ENCODE measurements at places on chromosomes 7 and 10.

GRCh38 chr7:130365511-130366441 lies 14.5 kb upstream of the CPA1 start:
- DNase-seq = no peak

GRCh38 chr7:3455806-3456595 lies 154.9 kb downstream of the SDK1 start:
- no peak for DNase-seq

DNA sequence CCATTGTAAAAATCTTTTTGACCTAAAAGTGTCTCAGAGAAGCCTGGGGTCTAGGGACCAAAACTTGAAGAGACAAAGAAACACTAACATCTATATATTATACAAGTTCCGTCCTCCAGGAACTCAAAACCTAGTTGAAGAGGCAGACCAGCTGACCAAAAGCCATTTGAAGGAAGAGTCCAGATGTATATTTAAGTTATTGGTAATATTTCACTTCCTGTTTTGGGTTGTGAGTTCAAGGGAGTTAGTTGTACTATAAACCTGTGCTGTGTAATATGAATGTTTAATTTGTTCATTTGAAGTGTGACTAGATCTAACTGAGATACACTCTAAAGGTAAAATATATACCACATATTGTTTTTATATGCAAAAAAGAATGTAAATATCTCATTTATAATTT lies 45.0 kb downstream of the CDK1 start:
- DNase-seq = no peak

GRCh38 chr10:131676800-131677421 lies 223.9 kb upstream of the PPP2R2D start:
- DNase-seq = no peak

DNA sequence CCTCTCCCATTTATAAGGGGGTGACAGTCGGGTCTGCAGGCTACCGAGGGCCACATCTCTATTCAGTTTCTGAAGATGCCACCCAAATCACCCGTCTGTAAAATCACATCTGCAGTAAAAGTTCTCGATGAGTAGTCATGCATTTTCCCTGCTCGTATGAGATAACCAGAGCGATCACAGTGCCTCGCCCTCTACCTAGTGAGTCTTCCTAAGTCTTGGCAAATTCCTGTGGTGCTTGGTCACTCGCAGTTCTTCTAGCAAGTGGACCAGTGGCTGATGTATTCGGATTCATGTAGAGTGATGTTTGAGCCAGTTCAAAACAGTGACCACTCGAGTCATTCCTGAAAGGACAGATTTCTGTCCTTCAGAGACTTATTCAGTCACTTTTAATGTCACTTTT lies 44.9 kb downstream of the INSYN2A start:
- no peak for DNase-seq

GRCh38 chr7:151254316-151254715 lies 5.8 kb upstream of the SMARCD3 start:
- DNase-seq = no peak

DNA sequence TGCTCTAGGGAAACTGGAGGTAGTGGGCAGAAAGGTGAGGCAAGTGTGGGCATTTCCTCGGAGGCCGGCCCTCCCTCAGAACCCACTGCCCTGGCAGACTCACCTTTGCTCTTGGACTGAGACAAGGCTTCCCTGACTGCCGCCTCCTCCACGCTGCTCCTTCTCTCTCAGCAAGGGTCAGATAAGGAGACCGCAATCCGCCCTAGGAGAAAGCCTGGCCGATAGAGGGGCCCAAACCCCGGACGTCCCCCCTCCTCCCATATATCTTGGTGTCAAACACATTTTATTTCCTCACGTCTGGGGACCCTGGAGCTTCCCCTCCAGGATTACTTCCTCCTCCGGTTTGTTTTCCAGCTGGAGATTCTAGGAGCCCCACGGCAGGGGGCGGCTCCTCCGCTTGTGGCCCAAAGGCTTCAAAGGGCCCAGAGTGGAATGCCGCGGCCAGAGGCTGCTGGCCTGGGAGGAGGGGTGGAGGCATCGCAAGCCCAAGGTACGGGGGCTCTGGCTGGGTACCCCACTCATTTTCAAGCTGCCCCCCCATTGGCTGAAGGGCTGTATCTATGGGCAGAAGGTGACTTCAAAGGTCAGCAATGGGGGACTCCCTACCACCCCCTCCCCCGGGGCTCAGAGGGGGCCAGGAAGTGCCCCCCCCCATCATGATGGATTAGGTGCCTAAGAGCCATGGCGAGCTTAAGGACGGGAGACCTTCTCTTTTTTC lies 31.7 kb upstream of the LBX1 start:
- DNase-seq = no peak

DNA sequence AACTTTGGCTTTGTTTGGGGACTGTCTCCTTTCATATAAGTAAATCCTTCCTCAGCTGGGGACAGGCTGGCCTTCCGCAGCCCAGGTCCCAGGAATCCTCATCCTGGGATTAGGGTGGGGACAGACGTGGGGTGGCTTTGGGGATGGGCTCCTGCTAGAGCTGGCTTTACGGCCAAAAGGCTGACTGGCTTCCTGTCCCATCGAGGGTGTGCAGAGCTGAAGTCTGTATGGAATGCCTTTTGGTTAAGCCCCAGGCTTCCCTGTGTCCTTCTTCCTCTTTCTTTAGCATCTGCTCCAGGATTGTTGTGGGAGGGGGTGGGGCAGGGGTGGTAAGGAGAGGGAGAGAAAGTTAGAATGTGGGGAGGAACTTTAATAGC lies 59.4 kb upstream of the AQP1 start:
- DNase-seq = no peak

GRCh38 chr7:79221211-79221610 lies 232.3 kb downstream of the MAGI2 start:
- DNase-seq = no peak

DNA sequence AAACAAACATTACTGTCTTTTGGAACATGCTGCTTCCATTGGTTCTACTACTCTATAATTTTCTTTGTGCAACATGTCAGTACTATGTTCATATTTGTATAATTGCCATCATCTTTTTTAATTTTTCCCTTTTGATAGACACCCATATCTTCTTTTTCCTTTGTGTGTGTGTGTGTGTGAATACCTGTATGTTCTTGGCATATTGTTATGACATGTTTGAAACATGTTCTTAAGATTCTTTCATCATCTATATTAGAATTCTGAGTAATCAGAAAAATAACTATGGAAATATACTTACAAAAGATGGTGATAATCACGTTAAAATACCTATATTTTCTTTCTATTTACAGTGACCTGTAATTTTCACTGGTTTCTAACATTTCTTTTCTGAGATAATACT lies 3.5 kb upstream of the CDK6 start:
- no peak for DNase-seq

GRCh38 chr10:381805-382204 lies 246.6 kb downstream of the ZMYND11 start:
- DNase-seq = no peak

- no peak for DNase-seq
Observed at GRCh38 chr7:127995881-127996215, 35.4 kb downstream of the LRRC4 start.

GRCh38 chr10:112274831-112275230 lies 8.4 kb upstream of the TECTB start:
- no peak for DNase-seq

DNA sequence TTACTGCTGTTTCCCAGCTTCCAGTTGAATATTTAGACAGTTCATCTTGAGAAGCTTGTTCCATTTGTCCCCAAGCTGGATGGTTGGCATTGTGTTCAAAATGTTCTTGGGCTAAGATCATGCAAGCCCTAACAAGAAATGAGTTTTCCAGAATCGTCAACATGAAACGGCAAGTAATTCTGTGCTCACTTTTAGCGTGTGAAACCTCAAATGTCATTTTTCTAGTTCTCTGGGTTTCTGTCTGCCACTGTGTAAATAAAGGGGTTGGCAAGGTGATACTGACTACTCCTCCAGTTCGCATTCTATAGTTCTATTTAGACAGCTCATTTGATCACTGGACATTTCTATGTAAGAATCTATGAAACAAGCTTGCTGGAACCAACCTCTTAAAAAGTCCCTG lies 194.0 kb downstream of the AHR start:
- no peak for DNase-seq

GRCh38 chr10:130560573-130560972 lies 424.4 kb downstream of the GLRX3 start:
- DNase-seq = no peak

- no peak for DNase-seq
Observed at GRCh38 chr10:71965623-71966022, 1.4 kb downstream of the CHST3 start.

- DNase-seq = no peak
Observed at GRCh38 chr10:48504141-48504885, 100.6 kb downstream of the ARHGAP22 start.

DNA sequence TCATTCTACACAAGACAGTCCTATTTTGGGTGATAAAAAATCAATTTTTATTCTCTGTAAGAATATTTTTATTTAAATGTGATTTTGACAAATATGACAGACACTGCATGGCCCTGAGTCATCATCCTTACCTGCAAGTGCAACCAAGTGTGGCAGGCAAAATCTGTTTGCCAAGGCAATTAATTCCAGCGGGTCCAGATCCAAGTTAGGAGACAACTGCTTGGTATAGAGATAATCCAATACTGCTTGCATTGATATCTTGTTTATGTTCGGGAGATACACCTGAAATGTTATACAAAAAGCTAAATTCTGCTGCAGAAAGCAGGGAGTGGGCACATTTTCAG lies 66.2 kb downstream of the RHOBTB1 start:
- no peak for DNase-seq

DNA sequence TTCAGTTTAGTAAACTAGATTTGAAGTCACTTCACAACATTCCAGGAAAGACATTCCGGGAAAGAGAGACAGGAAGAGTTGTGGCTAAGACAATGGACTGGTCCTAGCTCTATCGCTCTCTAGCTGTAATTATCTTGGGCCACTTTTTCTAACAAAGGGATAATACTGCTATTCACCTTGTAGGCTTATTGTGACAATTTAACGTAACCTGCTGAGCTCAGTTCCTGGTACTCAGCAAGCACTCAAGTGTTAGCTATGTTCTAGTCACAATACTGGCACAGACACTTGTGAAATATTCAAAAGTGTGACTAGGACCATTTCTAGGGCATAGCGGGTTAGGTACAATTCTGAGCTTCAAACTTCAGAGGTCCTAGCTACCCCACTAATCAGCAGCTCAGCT lies 12.0 kb upstream of the NRCAM start:
- no peak for DNase-seq

DNA sequence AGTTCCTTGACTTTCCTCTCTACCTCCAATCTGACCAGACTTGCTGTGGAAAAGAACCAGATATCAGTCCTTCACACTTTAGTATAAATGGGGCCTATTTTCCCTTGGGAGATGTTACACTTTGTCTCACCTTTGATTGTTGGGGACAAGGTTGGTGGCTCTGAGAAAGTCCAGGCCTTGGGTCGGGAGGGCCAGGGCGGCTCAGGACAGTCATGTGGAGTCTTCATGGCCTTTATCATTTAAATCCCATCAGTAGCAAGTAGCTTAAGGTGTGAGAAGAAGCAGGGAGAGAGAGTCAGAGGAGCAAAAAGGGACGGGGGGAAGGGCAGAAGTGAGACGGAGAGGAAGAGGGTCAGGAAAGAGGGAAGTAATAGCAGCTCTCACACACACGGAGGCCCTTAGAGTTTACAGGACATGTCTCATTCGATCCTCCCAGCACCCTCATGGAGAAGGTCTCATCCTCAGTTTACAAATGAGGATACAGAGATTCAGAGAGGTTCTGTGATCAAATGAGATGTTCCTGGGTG lies 40.5 kb downstream of the TBATA start:
- DNase-seq = no peak

DNA sequence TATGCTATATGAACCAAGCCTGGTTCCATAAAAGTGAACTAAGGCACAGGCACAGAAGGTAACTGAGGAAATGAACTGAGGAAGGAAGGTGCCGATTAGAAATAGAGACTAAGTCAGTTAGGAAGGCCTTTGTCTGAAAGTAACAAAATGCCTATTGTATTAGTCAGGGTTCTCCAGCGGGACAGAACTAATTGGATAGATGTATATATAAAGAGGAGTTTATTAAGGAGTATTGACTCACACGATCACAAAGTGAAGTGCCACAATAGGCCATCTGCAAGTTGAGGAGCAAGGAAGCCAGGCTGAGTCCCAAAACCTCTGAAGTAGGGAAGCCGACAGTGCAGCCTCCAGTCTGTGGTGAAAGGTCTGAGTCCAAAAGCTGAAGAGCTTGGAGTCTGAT lies 13.9 kb upstream of the PLXNA4 start:
- no peak for DNase-seq

- no peak for DNase-seq
Observed at GRCh38 chr10:89601728-89602361, 43.2 kb downstream of the PANK1 start.

DNA sequence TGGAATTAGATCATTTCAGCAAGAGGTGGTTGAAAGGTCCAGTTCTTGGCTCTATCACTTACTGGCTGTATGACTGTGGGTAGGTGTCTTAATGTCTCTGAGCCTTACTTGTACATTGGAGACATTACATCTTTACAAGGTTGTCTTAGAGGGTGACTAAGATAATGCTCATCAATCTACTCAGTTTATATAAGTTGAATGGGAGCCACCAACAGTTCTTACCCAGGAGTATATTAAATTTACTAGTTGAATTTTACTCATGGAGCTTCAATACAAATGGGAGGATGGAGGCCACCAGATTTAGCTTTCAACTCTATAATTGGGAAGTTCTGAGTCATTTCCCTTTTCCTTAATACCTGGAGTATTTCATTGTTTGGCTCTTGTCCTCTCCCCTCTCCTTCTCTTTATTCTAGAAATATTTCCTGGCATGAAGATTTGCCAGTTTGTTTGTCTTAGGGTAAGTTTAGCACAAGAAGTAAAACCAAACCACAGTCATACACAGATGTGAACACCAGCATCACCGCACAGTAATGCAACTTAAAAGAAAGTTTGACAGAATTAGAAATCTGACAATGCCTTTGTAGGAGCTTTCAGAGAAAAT lies 222.8 kb downstream of the LRMDA start:
- DNase-seq = no peak

- no peak for DNase-seq
Observed at GRCh38 chr10:91907914-91908336, 1.4 kb downstream of the FGFBP3 start.

DNA sequence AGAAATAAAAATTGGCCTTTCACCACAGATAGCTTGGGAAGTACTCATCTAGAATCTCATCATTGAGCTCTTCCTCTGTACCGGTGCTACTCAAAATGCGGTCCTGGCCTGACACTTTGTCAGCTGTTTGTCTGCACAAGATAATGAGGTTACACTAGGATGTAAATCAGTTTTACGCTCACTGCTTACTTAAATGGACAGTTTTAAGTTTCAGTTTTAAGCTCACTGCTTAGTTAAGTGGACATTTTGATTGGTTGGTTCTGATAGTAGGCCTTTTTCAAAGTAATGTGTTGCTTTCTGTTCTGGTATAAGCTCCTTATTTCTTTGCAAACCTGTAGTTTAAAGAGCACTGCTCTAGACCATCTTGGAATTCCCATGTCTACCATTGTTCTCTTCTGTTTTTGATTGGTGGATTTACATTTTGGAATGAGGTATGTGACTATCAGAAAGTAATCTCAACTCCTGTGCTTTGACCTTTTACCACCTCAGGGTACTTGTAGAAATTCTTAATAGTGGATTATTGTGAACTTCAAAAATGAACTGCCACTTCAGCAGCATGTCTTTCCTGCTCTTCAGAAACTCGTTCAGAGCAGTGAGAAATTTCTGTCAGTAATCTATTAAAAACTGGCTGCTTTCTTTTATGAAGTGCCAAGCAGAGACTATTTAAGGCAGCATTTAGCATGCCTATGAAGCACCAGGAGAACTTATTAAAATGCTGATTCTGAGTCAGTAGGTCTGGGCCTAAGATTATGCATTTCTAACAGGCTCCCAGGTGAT lies 55.0 kb downstream of the C1GALT1 start:
- DNase-seq = no peak

- DNase-seq = no peak
Observed at GRCh38 chr10:77586719-77587415, 50.7 kb downstream of the KCNMA1 start.

- no peak for DNase-seq
Observed at GRCh38 chr10:125990974-125991373, 94.6 kb downstream of the FANK1 start.
